AG08395 (cell line): ENCODE measurements at places on chromosomes 3 and 15.

GRCh38 chr15:91132079-91132478 lies 32.0 kb downstream of the SV2B start:
- DNase-seq: no peak

DNA sequence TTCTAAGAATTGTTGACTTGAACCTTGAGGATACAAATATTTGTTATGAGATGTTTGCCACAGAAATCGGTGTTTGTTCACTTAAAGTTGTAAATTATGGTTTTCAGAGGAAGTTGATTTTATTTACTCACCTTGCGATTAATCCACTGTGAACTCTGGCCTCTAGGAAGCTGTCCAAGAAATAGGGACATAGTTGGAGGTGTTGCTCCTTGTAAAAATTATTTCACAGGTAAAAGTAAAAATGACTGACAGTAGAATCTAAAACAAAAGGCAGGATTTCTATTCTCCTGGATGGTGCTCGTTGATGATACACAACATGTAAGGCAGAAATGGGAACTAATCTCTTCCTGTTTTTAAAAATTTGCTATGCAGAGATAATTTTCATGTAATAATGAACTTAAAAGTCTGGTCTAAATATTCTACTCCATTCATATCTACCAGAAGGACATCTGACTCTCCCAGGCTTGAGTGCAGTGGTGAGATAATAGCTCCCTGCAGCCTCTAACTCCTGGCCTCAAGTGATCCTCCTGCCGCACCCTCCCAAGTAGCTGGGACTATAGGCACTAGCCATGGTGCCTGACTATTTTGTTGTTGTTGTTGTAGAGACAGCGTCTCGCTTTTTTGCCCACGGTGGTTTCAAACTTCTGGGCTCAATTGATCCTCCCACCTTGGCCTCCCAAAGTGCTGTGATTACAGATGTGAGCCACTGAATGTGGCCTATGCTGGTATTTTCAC lies 17.1 kb upstream of the LZTFL1 start:
- DNase-seq: no peak

DNA sequence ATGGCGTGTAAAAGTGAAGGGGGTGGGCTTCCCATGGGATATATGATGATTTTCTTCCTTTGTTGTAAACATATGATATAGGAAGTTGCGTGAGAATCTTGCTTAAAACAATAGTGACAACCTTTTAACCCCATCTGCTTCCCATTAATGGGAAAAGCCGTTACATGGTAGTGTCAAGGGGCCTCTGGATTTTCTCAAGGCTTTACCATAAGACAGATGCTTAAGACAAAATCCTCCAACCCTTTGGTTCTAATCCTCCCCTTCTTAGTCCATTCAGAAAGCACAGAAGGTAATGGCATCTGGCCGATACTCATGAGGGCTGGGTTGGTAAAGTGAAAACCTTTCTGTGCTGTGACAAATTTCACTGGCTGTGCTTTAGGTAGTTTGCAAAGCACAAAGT lies 25.0 kb downstream of the DPH3 start:
- DNase-seq: peak; percentile 20

GRCh38 chr15:38972831-38973230 lies 408.2 kb upstream of the RASGRP1 start:
- no peak for DNase-seq

- DNase-seq: no peak
Measured at GRCh38 chr3:66200786-66201185, 20.0 kb upstream of the SLC25A26 start.

DNA sequence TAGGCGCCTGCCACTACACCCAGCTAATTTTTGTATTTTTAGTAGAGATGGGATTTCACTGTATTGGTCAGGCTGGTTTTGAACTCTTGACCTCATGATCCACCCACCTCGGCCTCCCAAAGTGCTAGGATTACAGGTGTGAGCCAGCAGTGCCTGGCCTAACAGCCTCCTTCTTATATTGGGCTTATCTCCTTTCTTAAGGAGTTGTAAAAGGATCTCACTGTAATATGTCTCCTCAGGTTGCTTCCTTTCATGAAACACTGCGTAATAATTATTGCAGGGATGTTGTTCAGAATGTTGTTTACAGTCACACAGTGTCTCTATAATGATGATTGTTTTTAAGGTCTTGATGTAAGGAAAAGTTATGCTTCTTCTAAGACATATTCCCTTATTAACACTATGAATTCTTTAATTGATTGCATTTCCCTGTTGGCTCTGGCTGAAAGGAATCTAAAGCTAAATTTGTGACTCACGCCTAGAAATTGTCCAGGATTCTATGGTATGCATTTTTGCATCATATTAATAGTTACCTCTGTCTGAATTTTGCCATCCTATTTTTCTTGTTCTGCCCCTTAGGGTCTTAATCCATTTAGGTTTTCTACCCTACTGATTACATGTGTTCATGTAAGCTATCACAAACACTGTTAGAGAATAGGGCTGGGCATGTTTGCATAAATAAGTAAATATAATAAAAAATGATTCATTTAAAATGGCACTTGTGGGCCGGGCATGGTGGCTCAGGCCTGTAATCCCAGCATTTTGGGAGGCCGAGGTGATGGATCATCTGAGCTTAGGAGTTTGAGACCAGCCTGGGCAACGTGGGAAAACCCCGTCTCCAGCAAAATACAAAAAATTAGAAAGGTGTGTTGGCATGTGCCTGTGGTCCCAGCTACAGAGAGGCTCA lies 24.5 kb upstream of the RNF111 start:
- DNase-seq: no peak

- DNase-seq: no peak
Measured at GRCh38 chr3:197028728-197029510, 698 bp downstream of the MELTF start.

DNA sequence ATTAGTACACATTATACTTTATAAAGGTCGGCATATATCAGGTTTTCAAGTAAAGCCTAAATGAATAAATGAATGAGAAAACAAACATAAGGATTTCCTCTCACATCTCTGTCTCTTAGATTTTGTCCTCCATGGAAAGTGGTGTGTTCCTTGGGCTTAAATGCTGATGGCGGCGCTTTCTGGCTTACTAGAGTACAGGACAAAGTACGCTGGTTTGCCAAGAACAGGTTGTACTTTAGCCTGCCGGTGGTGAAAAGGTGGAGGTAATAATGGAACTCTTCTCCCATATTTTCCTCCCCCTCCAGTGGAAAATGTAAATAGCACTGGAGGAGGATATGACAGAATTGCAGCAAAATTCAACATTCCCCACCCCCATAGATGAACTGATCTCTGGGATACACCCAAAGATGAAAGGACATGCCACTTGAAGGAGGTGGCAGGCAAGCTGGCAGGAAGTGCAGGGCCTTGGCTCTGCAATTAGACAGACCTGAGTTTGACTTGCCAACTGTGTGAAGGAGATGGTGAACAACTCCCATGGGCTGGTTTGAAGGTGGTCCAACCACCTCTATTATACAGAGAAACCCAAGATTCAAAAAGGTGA lies 29.3 kb downstream of the CEP152 start:
- no peak for DNase-seq

- DNase-seq: no peak
Measured at GRCh38 chr3:16559653-16560365, 45.4 kb downstream of the DAZL start.

DNA sequence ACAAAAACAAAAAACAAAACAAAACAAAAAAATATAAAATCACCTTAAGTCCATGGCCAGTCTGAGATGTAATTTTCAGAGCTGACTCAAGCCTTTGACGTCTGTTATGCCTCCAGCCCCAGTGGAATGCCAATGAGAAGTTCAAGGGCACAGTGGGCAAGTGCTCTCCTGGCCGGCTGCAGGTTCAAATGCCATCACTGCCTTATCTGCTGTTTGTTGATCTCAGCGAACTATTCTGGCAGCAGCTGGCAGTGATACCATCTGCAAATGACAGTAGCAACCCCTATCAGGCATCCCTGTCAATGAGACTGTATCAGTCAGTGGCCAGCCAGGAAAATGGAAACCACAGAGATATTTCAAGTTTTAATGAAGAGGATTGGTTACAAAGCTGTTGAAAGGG lies 10.8 kb upstream of the PDE8A start:
- no peak for DNase-seq

DNA sequence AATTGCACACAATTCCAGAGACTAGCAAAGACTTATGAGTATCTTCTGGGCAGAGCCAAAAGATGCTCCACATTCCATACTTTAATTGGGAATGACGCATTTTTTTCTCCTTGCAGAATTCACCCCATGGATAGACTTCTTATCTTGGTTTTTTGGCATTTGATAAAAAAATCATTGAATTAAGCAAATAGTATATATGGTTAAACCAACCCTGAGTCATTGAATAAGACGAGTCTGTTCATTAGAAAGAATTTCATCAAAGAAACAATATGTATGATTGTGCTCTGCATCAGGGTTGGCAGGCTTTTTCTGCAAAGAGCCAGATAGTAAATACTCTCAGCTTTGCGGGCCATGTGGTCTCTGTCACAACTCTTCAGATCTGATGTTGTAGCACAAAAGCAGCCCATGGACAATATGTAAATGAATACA lies 9.2 kb upstream of the PDZRN3 start:
- DNase-seq: no peak

DNA sequence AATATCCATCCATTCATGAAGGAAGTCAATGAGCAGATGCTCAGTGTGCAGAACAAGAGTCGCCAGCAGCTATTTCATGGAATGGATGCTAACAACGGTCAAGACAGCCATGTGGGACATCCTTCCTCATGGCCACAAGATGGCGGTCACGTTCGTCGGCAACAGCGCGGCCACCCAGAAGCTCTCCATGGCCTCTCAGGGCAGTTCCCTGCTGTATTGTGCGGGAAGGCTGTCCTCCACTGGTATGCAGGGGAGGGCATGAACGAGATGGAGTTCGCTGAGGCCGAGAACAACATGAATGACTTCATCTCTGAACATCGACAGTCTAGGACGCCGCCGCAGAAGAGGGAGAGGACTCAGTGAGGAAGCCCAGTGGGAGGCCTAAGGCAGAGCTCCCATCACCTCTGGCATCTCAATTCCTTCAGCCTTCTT lies 208.3 kb downstream of the TJP1 start:
- DNase-seq: no peak

DNA sequence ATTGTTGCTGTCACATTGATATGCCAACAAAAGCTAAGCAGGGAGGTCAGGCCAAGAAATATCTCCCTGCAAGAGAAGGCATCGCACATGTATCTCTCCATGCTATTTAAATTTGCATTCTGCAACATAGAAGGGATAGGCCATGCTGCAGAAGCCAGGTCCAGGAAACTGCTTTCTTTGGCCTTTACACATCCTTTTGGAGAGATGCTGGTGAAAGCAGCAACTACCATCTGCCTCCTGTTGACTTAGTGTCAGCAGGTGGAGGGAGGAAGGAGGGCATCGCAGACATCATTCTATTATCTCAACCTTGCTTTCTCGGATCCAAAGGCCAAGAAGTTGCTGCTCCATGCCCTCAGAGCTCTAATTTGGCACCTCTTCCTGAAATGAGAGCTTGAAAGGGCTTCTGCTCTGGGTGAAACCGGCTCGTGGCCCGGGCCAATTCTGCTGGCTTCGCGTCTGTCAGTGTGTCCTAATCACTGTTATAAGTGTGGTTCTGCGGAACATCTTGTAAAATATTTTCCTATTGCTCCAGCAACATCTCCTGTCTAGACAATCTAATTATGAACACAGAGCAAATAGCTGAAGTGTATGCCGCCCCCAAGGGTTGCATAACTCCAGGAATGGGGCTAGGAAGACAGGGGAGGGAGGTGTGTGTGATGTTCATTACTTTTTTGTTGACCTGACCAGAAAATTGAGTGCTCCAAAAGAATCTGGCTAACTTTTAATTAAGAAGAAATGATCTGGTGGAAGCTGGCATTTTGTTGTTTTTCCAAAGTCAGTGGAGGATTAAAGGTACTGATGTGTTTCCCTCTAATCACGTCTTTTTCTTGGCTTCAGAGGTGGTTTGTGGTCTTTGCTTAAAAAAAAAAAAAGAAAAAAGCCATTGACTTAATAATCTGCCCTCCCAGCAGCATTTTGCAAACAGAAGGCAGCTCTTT lies 89.1 kb downstream of the TPRG1 start:
- peak; percentile 22 for DNase-seq

DNA sequence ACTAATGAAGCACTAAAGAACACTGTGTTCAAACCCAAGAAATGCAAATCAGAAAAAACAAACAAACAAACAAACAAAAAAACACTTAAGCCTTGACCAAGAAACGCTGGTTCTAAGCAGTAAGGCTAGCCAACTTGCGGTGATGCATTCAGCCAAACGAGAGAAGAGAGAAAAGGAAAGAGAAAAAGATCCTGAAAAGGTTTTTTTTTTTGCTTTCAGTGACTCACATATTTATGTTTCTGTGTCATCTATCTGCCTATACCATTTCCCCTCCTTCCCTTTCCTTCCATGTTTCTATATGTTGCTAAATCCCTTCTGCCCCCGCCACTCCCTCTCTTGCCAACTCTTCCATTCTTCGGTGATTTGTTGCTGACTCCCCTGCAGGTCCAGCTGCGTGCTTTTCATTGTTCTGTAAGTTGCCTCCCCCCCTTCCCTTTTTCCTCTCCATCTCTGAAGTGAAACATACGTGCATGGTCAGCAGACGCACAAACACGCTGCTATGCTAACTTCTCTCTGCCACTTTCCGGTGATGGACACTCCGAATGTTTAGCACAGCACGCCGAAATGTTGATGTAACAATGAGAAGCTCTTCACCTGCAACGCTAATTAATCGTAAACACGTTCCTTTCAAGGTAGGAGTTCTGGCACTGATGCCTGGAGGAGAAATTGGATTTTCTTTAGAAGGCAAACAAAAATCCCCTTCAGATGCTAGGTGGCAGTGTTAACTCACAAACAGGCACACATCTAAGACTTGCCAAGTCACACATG lies 154.4 kb downstream of the TUSC7 start:
- peak; percentile 7 for DNase-seq

DNA sequence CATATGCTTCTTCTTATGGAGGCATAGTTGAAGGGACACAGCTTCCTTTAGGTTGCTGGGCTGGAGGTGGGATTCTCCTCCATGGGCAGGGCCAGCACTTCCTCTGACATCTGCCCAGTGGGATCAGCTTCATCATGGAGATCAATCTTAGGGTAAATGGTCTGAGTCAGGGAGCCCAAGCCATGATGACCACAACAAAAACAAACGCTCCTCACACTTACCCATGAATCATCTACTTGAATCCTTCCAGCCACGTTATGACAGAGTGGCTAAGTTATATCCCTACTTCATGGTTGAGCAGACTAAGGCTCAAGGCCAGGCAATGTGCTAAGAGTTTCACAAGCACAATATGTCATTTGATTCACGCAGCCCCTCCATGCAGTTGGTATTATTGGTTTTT lies 87.2 kb upstream of the NMNAT3 start:
- DNase-seq: peak; percentile 67

DNA sequence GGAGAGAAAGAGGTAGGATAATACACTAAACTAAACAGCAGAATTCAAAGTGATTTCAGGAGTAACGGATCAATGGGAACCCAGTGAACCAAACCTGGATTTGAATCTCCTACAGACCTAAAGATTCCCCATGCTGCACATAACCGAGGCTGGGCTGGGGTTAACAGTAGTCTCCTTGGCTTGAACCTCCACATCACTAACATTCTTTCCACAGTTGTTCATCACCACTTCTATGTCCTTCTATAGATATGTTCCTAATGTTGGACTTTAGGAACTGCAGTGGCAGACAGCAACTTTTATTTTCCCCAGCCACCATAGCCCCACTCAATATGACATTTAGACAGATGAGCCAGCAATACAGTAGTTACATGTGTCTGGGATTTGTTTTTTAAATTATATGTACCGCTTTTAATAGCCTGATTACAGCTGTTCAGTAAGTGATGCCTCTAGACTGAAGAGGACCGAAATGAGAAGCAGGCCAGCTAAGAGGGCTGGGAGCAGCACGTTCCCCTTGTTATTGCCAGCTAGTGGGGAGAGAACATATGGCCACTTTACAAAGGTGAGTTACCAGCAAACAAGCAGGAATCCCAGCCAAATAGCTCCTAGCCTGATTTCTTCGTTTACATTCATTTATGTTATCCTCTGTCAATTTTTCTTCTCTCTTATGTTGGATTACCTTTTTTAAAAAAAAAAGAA lies 472.6 kb upstream of the CDIN1 start:
- peak; percentile 45 for DNase-seq
